ENCODE measurements at places on chromosomes 11 and 22.

DNA sequence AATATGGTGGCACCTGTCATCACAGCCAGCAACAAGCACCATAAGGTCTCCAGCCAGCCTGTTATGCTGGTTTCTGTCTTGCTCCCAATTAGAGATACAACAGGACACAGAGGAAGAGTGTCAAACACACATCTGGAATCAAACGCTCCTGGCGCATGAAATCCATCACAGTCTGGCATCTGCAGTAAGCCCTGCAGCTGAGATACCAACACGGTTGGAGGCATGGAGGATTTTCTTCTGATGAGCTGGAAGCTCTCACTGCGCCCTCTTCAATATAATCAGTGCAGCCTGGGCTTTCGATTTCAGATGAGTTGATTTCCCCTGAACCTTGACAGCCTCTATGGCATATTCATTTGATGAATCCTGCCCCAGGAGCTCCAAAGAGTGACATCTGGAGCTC, 27.8 kb upstream of the CARS1 start:
- DNase-seq = no peak
- no peak overlapping the region for H3K4me3 ChIP-seq
- H3K36me3 ChIP-seq = no peaks in the 10 kb centered on the region
- H3K27ac ChIP-seq = no peak overlapping the region
- peaks cover 6% of the 10 kb centered on the region for H3K27me3 ChIP-seq

DNA sequence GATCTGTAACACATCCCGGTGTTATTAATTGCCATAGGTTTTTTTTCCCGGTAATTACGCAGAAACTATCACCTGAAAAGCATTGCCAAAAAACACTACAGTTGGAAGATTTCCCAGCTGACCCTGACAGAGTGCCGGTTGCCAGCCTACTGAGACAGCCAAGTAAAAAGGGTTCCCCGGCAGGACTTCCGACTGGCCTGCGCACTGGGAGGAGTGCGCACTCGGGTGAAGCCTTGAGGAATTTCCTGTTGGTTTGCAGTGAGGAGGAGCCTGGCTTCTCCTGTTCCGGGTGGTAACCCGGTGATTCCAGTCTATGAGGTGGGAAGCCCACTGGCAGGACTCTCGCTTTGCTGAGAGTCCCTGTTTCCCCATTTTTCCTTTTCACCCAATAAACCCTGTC, 52.1 kb downstream of the CNTF start:
- H3K27me3 ChIP-seq = no peaks in the 10 kb centered on the region
- no peaks in the 10 kb centered on the region for H3K4me1 ChIP-seq
- no peak overlapping the region for H3K4me3 ChIP-seq
- no peak overlapping the region for H3K27ac ChIP-seq
- H3K36me3 ChIP-seq = no peaks in the 10 kb centered on the region
- no peak for DNase-seq

DNA sequence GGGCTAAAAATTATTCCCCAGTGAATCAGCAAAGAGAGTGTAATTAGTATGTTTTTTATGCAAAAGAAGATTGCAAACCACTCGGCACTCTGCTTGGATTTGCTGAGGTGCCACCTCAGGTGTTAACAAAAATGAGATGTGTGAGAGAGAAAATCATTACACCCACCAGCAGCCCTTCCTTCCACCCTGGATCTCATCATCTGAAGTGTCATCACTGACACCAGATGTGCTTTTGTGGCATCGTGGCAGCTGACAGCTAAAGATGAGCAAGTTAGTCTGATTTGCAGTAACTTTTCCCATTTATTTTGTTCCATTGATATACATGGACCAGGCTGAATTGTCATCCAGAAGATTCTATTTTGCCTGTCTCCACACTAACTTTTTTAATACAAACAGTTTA, 44.6 kb upstream of the PAK1 start:
- peaks cover 2% of the 10 kb centered on the region for H3K27me3 ChIP-seq
- no peaks in the 10 kb centered on the region for H3K4me1 ChIP-seq
- H3K4me3 ChIP-seq = no peak overlapping the region
- DNase-seq = no peak
- no peak overlapping the region for H3K27ac ChIP-seq

- H3K4me3 ChIP-seq = no peak overlapping the region
- no peaks in the 10 kb centered on the region for H3K27me3 ChIP-seq
- H3K27ac ChIP-seq = no peak overlapping the region
Measured at GRCh38 chr22:34608540-34609115, 457.3 kb upstream of the ISX start.

- no peak for DNase-seq
- H3K27ac ChIP-seq = no peak overlapping the region
- no peaks in the 10 kb centered on the region for H3K4me1 ChIP-seq
- no peaks in the 10 kb centered on the region for H3K36me3 ChIP-seq
- H3K27me3 ChIP-seq = no peaks in the 10 kb centered on the region
Measured at GRCh38 chr11:27914080-27914479, 193.9 kb downstream of the KIF18A start.

DNA sequence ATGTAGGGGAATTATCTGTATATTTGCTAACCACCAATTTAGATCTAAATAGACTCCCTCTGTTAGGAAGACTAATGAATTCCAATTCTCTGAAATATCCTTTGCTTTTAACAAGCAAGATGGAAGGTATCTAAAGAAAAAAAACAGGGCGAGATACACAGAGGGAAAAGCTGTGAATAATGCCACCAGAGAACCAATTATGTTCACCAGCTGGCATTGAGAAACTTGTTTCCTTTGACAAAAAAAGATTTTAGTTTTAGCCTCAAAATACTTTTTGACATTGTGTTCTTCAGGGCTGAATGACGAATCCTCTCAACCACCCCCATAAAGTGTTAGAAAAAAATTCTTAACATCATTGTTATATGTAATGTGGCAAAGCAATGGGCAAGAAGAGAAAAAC, 19.0 kb downstream of the HTR3B start:
- no peak for DNase-seq
- H3K27me3 ChIP-seq = peaks cover 16% of the 10 kb centered on the region
- no peaks in the 10 kb centered on the region for H3K36me3 ChIP-seq
- H3K4me3 ChIP-seq = no peak overlapping the region
- H3K4me1 ChIP-seq = no peaks in the 10 kb centered on the region
- H3K27ac ChIP-seq = no peak overlapping the region

DNA sequence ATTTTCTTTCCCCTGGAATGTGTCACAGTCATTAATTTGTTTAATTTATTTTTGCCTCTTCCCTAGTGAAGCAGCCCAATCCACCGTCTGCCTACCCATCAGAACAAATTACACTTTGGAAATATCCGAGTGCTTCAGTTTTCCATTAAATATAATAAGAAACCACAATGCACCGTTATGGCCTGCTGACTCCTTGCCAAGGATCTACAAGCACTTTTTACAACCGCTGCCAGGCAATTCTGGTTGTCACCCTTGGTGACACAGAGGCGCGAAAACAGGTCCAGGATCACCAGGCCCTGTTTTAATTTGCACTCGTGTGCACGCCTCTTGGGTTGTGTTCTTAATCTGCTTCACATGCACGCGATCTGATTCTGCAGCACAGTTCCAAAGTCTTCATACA, 43.9 kb downstream of the KIRREL3 start:
- H3K4me3 ChIP-seq = no peak overlapping the region
- no peak for DNase-seq
- H3K27ac ChIP-seq = no peak overlapping the region
- no peaks in the 10 kb centered on the region for H3K36me3 ChIP-seq
- no peaks in the 10 kb centered on the region for H3K4me1 ChIP-seq

- peaks cover 2% of the 10 kb centered on the region for H3K4me1 ChIP-seq
- H3K27me3 ChIP-seq = no peaks in the 10 kb centered on the region
- peaks cover 20% of the 10 kb centered on the region for H3K36me3 ChIP-seq
- no peak overlapping the region for H3K27ac ChIP-seq
- no peak overlapping the region for H3K4me3 ChIP-seq
Measured at GRCh38 chr11:134134167-134134566, 65.3 kb downstream of the JAM3 start.

- no peak for DNase-seq
- no peaks in the 10 kb centered on the region for H3K4me1 ChIP-seq
- no peaks in the 10 kb centered on the region for H3K36me3 ChIP-seq
- H3K27ac ChIP-seq = no peak overlapping the region
- H3K4me3 ChIP-seq = no peak overlapping the region
Measured at GRCh38 chr11:32307471-32307870, 127.9 kb downstream of the WT1 start.

DNA sequence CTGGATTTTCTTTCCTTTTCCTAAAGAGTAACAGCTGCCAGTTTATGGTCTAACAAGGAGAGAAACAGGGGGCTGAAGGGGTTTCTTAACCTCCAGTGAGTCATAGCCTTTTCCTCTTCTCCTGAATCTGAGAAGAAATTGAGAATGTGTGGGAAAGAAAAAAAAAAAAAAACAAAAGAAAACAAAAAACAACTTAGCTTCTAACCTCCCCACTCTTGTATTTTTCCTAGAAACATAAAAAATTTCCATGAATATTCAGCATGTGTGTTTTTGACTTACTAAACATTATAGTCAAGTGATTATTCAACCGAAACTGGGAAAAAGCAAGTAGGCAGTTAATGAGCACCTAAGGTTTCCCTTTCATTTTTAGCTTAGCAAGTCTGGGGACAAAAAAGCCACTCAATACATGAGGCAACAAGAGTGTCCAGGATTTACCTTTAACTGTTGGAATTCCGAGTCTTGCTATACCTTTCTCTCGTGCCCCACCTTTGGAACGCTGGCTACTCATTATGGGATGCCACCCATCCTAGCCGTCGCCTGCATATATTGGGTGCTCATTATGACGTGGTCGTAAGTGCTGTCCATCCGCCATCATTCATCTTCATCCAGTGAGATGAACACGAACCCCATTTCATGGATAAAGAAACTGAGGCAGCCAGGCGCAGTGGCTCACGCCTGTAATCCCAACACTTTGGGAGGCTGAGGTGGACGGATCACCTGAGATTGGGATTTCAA, 2.4 kb downstream of the ASPHD2 start:
- DNase-seq = no peak
- H3K36me3 ChIP-seq = peaks cover 9% of the 10 kb centered on the region
- H3K4me1 ChIP-seq = peaks cover 63% of the 10 kb centered on the region
- no peaks in the 10 kb centered on the region for H3K27me3 ChIP-seq

GRCh38 chr22:38266120-38266519, 6.7 kb downstream of the TMEM184B start:
- no peak for DNase-seq
- H3K27ac ChIP-seq = no peak overlapping the region

GRCh38 chr22:50439314-50439870, 35.4 kb downstream of the SBF1 start:
- H3K27ac ChIP-seq = no peak overlapping the region
- H3K4me3 ChIP-seq = no peak overlapping the region
- DNase-seq = peak; percentile 34
- H3K36me3 ChIP-seq = no peaks in the 10 kb centered on the region

GRCh38 chr11:69941546-69942332, 122.5 kb upstream of the FGF3 start:
- DNase-seq = no peak
- H3K36me3 ChIP-seq = no peaks in the 10 kb centered on the region
- no peak overlapping the region for H3K27ac ChIP-seq
- H3K4me3 ChIP-seq = no peak overlapping the region
- H3K27me3 ChIP-seq = no peaks in the 10 kb centered on the region

DNA sequence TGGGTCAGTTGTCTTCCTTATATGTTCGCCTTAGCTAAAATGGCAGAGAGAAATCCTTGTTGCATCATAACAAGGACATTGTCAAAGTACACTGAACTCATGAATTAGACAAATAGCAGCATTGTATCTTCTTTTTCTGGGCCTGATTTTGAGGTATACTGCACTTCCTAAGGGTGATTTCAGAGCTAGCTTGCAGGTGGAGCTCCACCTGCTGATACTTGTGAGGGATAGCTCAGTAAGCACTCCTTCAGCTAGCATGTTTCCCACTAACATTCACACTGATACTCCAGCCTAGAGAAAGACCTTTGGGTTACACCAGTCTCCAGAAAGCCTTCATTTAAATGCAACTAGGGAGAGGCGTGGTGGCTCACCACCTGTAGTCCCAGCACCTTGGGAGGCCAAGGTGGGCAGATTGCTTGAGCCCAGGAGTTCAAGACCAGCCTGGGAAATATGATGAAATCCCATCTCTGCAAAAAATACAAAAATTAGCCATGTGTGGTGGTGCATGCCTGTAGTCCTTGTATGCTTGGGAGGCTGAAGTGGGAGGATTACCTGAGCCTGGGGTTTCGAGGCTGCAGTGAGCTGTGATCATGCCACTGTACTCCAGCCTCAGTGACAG, 29.8 kb downstream of the JAM3 start:
- peaks cover 5% of the 10 kb centered on the region for H3K4me1 ChIP-seq
- peaks cover 2% of the 10 kb centered on the region for H3K36me3 ChIP-seq
- H3K27ac ChIP-seq = no peak overlapping the region
- H3K27me3 ChIP-seq = no peaks in the 10 kb centered on the region
- no peak overlapping the region for H3K4me3 ChIP-seq

GRCh38 chr11:105092256-105093239, 47.0 kb downstream of the CARD18 start:
- H3K36me3 ChIP-seq = peaks cover 22% of the 10 kb centered on the region
- no peaks in the 10 kb centered on the region for H3K4me1 ChIP-seq
- no peak for DNase-seq
- no peak overlapping the region for H3K27ac ChIP-seq

GRCh38 chr11:43942662-43943371, 380 bp downstream of the C11orf96 start:
- H3K4me1 ChIP-seq = peaks cover 14% of the 10 kb centered on the region
- DNase-seq = peak; percentile 56
- H3K27me3 ChIP-seq = peaks cover 62% of the 10 kb centered on the region

- no peaks in the 10 kb centered on the region for H3K27me3 ChIP-seq
- H3K27ac ChIP-seq = no peak overlapping the region
- no peak for DNase-seq
- H3K4me3 ChIP-seq = no peak overlapping the region
Measured at GRCh38 chr22:42825796-42826195, 31.3 kb downstream of the ARFGAP3 start.

GRCh38 chr11:8593935-8594909, at the start of gene STK33:
STK33 (minus strand) TSS chr11:8594228; CDS start chr11:8474905, 119,323 bp downstream.
- peaks cover 50% of the 10 kb centered on the region for H3K27me3 ChIP-seq
- H3K36me3 ChIP-seq = no peaks in the 10 kb centered on the region
- peak within 1 kb of the TSS; percentile 85 for H3K4me3 ChIP-seq
- peak within 1 kb of the TSS; percentile 11 for H3K27ac ChIP-seq
- H3K4me1 ChIP-seq = peaks cover 9% of the 10 kb centered on the region

- no peaks in the 10 kb centered on the region for H3K4me1 ChIP-seq
- no peak overlapping the region for H3K4me3 ChIP-seq
- no peaks in the 10 kb centered on the region for H3K36me3 ChIP-seq
- no peaks in the 10 kb centered on the region for H3K27me3 ChIP-seq
- DNase-seq = no peak
- no peak overlapping the region for H3K27ac ChIP-seq
Measured at GRCh38 chr11:91272089-91272488, 952.5 kb upstream of the FAT3 start.

DNA sequence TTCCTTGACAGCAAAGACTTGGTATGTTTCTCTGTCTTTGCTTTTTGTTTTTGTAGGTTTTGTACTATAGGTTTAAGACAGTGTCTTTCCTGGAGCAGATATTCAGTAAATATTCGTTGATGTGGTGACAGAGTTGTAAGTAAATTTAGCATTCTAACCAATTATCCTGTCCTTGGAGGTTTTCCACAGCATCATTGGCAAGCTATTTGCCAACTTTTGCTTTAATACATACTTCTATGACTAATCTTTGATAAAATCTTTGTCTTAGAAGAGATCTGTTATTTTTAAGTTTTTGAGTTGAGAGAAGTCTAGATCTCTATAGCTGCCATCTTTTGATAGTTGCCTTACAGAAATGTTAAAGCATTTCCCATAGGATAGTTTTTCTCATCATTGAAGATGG, 3.8 kb downstream of the USP47 start:
- peak overlapping the region; percentile 75 for H3K27ac ChIP-seq
- DNase-seq = no peak
- H3K4me1 ChIP-seq = peaks cover 42% of the 10 kb centered on the region
- H3K36me3 ChIP-seq = no peaks in the 10 kb centered on the region

- H3K36me3 ChIP-seq = peaks cover 23% of the 10 kb centered on the region
- no peak overlapping the region for H3K27ac ChIP-seq
- DNase-seq = no peak
- no peak overlapping the region for H3K4me3 ChIP-seq
- H3K27me3 ChIP-seq = no peaks in the 10 kb centered on the region
Measured at GRCh38 chr11:28298209-28298608, 190.0 kb downstream of the METTL15 start.
